Mucosa of gallbladder (tissue), 1 donor: ENCODE measurements at places on chromosomes 16 and 17.

DNA sequence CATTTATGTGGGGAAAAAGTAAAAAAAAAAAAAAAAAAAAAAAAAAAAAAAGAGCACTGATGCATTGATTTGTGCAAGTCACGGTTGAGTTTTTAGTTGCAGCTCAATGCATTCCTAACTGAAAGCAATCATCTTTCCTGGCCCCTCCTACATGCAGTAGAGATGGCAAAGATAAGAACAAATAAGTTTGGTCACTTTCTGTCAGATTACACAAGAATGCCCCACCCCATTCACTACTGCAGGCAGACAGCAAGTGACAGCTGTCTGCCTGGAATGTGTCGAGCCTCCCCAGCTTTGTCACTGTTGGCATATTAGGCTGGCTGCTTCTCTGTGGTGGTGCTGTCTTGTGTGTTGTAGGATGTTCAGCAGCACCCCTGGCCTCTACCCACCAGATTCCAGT is 243.5 kb downstream of the FOXL1 start:
- DNase-seq: no peak

- no peak for DNase-seq
Observed at GRCh38 chr16:77111056-77111565, 79.9 kb upstream of the MON1B start.

GRCh38 chr16:54194334-54194743 is 92.2 kb downstream of the IRX3 start:
- DNase-seq: peak; percentile 12

DNA sequence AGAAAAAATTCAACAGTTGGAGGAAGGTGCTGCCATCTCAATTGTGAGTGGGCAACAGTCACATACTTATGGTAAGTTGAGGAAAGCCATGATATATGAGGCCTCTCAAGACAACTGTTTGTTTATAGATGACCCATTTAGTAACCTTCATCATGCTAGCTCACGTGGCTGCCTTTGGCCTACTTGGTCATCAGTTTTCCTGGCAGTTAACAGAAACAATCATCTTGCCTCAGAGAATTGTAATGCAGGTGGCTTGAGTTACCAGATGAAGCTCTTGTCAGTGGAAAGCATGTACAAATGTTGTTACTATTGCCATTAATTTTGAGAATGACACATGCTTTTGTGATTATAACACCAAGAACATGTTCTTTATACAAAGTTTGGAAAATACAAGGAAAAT is 14.7 kb downstream of the TPPP3 start:
- no peak for DNase-seq

DNA sequence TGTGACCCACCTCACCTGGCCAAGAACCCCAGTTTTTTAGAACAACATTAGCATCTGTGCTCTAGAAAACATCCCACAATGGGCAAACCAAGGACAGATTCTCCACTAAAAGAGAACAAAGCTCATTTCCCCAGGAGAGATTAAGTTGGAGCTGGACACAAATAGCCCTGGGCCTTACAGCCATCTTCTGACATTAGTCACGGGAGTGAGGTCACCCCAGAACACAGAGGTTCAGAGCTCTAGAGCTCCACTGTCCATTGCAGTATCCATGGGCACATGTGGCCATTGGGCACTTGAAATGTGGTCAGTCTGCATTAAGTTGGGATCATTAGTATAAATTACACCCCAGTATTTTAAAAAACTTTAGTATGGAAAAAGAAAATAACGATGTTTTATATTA is 47.6 kb upstream of the RBBP6 start:
- no peak for DNase-seq

- DNase-seq: peak; percentile 80
Observed at GRCh38 chr17:44779211-44780025, 20.6 kb downstream of the ADAM11 start.

- no peak for DNase-seq
Observed at GRCh38 chr16:54219709-54220108, 66.9 kb downstream of the IRX3 start.

DNA sequence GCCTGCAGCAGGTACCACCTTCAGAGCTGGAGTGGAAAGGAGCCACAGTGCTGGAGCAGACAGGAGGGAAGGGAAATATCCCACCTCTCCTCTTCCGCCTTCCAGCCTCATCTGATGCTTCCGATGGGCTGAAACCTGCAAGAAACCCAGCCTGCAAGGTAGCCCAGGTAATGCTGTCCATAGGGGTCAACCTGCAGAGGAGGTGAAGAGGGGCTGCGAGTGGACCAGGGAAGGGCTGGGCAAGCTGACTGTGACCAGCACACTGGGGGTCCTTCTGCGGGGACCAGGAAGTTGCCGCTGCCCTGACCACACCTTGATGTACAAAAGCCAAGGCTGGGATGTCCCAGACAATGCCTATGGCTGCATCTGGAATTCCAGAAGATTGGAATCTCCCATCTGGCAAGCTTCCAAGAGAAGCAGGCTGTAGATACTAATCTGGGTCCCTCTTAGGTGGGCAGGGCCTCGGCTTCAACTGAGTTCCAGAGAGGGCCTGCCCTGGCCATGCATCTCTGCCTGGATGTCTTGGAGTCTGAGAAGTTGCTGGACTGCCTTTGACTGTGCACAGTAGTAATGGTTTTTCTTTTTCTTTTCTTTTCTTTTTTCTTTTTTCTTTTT is 5.8 kb downstream of the FOXL1 start:
- DNase-seq: no peak

GRCh38 chr17:40310882-40311391 is 2.0 kb downstream of the RARA start:
- DNase-seq: no peak

DNA sequence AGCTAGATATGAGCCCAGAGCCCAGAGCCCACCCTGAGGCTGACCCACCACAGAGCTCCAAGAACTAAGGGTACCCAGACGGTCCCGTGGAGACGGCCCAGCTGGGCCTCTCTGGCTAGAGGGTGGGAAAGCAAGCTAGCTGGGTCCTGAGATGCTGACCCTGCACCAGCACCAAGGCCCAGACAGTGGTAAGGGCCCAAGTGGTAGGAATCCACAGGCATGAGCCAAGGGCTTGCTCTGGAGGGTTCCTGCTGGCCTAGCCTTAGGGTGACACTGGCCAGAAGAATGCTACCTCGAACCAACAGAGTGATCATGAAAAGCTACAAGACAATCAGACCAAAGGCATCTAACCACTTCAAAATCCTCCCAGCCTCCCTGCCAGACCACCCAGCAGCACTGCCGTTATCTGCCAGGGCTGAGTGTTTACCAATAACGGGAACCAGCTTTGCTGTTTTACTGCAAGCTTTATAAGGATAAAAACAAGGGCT is 13.2 kb downstream of the HIC1 start:
- no peak for DNase-seq

DNA sequence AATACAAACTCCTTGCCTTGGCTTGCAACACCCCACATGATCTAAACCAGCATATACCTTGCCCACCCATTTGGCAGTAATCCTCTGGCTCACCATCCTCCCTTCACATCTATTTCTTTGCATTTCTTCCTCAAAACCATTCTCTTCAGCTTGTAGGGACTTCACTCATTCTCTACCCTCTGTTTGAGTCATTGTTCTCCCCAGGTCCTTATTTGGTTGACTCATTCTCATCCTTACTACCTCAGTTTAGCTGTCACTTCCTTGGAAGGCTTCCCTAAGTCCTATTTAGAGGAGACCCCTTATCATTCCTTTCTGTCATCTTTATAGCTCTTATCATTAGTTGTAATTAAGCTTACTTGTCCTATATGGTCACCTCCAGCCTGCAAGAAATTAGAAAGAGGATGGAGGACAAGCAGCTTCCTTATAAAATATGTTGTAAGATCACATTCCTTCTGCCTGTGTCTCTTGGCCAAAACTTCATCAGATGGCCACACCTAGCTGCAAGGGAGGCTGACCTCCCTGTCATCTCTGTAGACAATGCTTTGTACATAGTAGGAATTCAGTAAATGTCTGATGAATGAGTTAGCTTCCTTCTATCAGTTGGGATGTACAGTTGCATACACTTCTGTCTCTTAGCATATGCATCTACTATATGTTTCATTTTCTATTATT is 1.7 kb downstream of the TTC19 start:
- DNase-seq: no peak

DNA sequence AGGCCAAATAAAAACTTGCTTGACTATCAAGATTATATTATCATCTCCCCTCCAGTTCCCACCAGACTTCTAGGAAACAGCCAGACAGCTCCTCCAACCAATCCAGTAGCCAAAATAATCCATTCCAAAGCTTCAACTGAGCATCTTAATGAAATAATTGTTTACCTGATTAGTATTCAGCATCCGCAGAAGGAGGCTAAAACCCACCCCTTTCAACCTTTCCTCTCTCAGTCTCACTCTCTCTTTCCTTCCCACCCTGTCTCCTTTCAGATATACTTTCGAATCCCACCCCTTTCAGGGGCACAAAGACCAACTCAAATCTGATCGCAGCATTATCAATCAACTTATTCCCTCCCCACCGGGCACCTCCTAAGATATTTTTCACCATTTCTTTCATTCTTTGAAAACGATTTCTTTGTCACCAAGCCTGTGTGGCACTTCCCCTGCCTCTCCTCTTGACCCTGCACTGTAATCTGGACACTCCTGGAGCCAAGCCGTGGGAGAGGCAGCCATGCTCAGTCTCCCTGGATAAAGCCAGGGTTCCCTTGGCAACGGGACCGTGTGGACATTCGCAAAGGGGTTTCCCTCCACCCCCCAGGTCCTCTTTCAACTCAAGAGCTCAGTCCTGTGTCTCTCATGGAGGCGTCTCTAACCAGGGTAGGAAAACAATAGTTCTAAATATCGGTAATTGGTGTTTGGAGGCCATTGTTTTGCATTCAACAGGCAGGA is at the start of gene ANKFN1:
ANKFN1 (plus strand) TSS at position 602 of the 729 bp plus-strand sequence. CDS start 59,193 bp downstream, outside the sequence.
- no peak for DNase-seq

DNA sequence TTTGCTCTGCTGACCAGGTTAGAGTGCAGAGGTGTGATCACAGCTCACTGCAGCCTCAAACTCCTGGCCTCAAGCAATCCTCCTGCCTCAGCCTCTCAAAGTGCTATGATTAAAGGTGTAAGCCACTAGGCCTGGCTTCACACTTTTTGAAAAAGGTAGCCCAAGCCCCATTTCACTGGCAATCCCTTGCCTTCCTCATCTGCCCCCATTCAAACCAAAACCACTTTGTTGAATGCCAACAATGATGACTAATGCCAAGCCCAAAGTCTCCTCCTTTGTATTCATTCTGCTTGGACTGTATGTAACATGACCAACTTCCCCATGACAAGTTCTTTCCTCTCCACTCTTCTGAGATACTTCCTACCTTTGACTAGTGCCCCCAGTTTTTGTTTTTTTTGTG is 33.1 kb downstream of the N4BP1 start:
- DNase-seq: no peak

GRCh38 chr17:75847614-75848522 is 3.7 kb upstream of the UNC13D start:
- DNase-seq: no peak
